ENCODE measurements at places on chromosomes 4 and X.

GRCh38 chrX:97159916-97160800, 276.4 kb downstream of the RPA4 start:
- DNase-seq: no peak

GRCh38 chrX:13923289-13923688, 106.4 kb upstream of the GPM6B start:
- DNase-seq: no peak

DNA sequence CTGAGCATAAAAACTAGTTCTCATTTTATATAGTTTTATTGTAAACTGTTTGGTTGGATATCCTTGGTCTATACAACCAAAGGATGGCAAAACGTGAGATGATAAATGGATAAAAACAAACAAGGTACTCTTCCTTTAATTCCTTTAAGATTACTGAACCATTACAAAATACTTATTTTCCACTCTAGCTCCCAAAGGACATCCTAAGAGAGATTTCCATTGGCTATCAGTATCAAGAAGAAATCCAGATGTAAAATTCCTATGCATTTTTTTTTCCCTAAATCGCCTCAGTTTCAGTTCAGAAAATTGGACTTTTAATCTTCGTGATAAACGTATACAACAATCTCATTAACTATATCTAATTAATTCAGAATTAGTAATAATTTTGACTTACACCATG, 2.3 kb downstream of the FBXL5 start:
- DNase-seq: no peak

DNA sequence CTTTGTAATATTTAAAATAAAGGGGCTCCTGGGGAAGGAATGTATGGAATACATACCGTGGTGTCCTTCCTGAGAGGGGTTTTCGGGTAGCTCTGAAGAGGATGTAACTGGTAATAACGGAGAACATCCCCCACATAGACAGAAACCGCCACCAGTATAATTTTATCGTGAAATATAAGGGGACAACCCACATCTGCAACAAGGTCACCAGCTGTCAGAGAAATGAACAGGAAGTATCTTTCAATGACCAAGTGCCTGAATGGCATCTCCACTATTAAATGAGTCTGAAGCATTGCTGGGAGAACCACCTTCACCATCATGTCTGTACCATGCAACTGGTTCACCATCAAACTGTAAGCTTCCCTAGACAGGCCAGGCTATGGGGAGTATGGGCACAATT, 31.7 kb downstream of the RNF175 start:
- DNase-seq: no peak

DNA sequence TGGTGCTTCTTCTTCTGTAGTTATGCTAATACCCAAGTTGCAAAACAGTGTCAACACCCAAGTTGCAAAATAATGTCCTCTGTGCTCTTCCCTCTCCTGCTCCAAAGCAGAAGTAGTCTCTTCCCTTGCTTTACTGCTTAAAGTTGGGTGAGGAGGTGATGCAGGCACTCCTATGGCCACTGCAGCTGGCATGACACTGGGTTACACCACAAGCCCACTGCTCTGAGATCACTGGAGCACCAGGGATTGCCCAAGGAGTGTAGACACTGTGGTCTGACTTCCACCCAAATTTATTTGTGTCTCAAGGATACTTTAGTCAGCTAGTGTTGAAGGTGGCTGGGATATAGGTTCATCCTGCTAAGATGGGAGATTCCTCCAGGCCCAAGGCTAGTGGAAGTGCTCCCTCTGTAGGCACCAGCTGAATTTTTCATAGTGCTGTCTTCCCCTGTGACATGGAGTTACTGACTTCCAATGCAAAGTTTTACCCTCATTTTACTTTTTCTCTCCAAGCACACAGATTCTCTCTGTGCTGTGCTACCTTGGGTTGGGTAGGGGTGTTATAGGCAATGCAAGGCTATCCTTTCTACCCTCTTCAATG, 196.2 kb upstream of the TENT5D start:
- no peak for DNase-seq

- no peak for DNase-seq
These were observed 553.9 kb downstream of the SPRY1 start for GRCh38 chr4:123950530-123950929.

GRCh38 chr4:83150653-83151330, 36.3 kb upstream of the PLAC8 start:
- DNase-seq: no peak

GRCh38 chrX:103629318-103630170, 769 bp downstream of the TCEAL1 start:
- peak; percentile 21 for DNase-seq

GRCh38 chr4:126736133-126736518, 896.6 kb upstream of the INTU start:
- DNase-seq: no peak

DNA sequence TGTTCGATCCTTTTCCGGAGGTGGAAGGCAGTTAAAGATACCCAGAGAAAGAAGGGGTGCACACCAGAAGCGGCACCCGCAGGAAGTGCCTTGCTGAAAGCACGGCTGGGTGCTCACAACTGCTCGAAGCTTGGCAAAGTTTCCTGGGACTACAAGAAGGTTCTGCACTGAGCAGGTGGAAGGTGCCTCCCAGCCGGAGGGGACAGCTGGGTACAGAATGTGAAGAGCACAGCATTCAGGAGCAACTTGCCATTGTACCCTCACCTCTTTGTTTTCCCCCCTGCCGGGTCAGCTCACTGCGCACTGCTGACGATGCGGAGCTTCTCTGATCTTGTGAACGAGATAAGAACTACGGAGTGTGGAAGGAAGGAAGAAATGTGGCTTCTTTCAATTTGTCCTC, 289.2 kb downstream of the FBXW7 start:
- no peak for DNase-seq

DNA sequence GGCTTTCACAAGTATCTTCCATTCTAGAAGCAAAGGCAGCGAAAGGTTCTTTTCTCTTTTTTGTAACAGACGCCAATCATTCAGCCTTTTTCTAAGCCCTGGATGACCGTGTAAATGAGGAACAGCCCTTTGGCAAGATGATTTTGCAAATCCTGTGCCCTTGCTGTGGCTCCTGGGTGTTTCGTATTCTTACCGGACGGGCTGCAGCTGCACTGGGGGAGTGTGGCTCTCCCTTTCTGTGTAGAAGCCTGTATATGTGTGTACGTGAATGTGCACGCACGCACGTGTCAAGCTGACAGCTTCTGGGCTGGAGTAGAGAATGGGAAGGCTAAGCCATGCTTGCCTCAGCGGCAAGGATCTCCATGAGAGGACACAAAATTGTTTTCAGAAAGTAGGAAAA, 8.2 kb downstream of the GRPEL1 start:
- no peak for DNase-seq

DNA sequence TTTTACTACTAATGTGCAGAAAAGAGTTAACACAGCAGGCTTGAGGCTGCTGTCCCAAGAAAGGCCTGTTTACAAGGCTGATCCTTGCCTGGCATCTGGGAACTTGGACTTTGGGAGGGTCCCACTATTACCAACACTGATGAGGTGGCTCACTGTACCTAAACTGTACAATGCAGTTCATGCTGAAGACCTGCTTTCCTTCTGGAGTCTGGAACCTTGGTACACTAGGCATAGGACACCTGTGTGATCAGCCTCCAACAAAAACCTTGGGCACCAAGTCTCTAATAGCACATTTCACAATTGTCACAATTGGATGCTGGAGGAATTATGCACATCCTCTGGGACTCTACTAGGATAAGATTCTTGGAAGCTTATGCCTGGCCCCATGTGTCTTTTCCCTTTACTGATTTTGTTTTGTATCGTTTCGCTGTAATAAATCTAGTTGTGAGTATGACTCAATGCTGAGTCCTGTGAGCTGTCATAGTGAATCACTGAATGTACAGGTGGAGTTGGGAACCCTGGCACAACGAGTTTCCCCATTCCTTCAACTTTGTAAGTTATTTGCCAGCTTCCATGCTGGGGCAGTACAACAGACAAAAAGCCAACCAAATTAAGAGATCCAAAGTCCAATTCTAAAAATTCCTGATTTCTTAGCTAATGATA, 45.9 kb downstream of the TEC start:
- no peak for DNase-seq

GRCh38 chr4:123215536-123215935, 181.1 kb upstream of the SPRY1 start:
- no peak for DNase-seq

GRCh38 chr4:79042079-79042674, 102.9 kb upstream of the PAQR3 start:
- peak; percentile 2 for DNase-seq

GRCh38 chr4:164193676-164194075, 560.3 kb upstream of the SMIM31 start:
- no peak for DNase-seq

DNA sequence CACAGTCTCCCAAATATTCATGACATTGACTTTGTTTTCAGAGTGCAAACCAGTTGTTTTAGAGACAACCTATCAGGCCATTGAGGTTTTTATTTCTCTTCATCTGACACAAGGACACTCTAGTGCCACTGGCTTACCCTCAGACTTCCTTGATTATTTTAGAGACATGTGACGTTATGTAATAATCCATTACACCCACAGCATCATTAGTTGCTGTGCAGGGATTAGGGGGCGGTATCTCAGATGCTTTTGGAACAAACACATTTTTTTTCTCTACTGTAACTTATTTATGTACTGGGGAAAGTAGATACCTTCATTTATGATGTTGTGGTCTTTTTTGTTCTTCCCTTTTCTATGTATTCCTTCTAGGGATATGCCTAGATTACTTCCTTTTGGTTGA, 2293.1 kb downstream of the PCDH7 start:
- DNase-seq: no peak

DNA sequence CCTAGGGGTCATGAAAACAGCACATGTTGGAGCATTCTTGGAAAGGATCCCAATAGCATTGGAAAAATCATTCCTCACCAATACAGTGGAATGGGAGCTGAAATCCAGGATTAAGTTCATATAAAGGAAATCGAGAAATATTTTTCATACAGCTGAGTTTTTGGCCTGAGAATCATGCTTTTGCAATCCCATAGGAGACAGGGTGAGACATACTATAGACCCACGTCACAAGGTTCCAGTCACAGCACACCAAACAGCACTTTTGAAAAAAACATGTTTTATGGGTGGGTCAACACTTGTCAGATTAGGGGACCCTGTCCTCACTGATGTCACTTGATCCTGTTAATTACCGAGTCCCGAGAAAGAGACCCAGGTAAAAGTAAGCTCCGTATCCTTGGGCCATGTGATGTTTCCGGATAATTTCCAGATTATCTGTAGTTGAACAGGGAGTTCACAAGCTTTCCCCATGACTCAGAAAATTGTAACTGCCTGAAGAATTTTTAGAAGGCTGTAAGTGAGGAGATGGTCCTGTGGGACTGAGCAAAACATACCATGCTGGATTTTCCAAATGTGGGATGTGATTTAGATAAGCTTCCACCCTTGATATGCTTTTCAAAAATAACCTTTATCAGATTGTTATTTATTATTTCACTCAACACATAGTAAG, 80.9 kb upstream of the TLR3 start:
- DNase-seq: no peak
